ENCODE measurements at places on chromosomes 7 and 10.

GRCh38 chr10:33302208-33302829, 32.1 kb downstream of the NRP1 start:
- DNase-seq = no peak

DNA sequence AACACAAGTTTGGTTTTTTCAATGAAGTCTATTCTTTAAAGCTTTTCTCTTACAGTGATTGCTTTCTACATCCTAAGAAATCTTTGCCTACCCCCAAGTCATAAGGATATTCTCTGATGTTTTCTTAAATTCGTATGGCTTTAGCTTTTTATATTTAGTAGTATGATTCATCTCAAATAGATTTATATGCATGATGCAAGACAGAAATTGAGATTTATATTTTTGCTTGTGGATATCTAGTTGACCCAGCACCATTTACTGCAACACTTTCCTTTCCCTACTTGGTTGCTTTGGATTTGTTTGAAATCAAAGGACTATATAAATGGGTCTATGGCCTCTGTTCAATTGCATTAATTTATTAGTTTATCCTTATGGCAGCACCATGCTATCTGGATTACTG, 113.9 kb downstream of the ZNF438 start:
- no peak for DNase-seq

GRCh38 chr7:46515844-46516590, 594.9 kb upstream of the IGFBP3 start:
- no peak for DNase-seq

DNA sequence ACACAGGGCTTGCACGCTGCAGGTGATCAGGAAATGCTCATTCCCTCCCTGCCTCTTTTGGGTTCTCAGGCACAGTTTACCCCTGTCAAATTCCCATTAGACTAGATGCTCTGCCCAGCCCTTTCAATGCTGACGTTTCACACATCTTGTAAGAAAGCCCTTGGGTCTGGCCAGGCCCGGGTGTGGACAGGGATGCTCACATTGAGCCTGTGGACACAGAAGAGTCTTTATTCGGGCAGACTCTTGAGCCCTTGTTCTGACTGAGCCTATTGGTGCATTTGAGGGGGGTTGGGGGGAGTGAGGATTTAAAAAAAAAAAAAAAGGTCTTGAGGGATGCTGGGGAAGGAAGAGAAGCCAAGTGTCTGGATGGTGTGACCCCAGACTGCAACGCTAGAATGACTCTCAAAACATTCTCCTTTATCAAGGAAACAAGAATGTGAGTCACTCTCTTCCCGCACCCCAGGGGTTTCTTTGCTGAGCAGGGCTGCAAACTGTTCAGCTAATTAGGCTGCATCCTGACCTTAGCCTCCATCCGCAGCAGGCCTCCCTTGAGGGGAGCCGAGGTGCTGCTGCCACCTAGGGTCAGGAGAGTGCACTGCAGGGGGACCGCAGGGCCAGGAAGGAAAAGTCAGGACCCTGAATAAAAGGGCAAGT, 53.6 kb upstream of the TMEM72 start:
- DNase-seq = peak; percentile 89

GRCh38 chr7:139767561-139767982, 10.2 kb downstream of the HIPK2 start:
- no peak for DNase-seq

DNA sequence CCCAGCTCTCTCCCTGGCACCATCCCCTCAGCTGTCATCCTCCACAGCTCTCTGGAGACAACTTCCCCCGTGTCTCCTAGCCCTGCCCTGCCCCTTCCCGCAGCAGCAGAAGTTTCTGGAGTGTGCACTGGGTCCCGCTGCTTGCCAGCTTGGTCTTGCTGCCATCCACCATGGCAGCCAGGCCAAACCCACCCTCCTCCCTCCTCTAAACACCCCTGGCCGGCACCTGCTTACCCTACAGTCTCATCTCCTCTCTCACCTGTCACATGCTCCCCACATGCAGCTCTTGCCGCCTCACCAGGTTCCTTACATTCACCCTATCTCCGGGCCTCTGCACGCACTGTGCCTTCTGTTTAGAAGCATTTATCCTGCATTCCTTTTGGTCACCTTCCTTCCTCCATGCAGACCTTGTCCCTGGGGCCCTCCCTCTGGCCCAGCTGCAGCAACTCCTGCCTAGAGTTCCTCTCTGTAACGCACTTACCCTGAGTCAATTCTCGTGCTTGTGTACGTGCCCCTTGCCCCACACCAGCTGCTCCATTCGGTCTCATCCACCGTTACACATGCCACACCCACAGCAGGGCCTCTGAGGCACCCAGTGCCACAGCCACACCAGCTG, 93.9 kb upstream of the RET start:
- no peak for DNase-seq

- DNase-seq = no peak
Observed at GRCh38 chr7:5296611-5297226, 14.0 kb downstream of the SLC29A4 start.

- no peak for DNase-seq
Observed at GRCh38 chr7:137891016-137891655, 44.4 kb upstream of the DGKI start.

DNA sequence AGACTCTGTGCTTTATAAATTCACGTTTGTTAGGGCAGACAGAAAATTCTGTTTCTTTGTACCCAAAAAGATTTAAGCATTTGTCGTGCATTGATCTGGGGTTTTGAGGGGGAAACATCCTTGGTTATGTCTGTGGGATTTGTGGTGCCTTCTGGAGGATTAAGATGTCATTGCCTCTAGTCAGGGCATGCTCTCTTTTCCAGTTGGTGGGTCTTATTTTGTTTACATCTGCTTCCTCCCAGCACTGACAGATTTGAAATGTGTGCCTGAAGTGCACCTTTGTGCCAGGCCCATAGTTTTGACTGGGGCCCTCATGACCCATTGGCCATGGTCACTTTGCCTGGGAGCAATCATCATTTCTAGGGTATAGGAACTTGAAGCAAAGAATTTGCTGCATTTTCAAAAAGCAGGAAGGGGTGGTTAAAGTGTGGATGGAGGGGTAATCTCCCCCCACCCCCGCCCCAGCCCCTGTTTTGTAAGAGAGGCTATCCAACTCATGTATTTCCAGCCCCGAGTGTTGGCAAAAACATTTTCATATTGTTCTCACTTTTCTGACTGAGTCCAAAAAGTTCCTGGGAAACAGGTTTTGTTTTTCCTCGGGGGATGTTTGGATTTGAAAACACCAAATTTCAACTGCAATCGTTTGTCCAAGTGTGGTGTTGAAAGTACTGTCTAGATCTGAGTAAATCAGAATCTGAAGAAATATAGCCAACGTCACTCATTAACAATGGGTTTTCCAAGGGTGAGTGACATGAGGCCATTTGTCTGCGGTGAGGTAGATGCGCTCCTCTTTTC, 388.2 kb upstream of the GALNT17 start:
- no peak for DNase-seq

DNA sequence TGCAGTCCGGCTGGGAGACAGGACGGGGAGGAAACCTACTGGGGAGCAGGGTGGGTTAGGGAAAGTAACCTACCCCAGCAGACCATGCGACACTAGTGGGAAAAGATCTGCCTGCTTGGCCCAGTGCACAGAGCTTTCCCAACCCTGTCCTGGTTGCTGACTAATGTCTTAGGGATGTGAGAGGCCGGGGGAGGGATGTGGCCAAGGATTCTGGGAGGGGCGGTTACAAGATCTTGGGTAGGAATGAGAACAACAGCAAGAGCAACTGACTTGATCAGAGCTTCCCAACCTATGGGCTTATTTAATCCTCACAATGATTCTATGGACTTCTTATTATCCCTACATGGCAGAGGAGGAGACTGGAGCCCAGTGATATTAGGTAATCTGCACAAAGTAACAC, 24.0 kb upstream of the EIF5AL1 start:
- no peak for DNase-seq

DNA sequence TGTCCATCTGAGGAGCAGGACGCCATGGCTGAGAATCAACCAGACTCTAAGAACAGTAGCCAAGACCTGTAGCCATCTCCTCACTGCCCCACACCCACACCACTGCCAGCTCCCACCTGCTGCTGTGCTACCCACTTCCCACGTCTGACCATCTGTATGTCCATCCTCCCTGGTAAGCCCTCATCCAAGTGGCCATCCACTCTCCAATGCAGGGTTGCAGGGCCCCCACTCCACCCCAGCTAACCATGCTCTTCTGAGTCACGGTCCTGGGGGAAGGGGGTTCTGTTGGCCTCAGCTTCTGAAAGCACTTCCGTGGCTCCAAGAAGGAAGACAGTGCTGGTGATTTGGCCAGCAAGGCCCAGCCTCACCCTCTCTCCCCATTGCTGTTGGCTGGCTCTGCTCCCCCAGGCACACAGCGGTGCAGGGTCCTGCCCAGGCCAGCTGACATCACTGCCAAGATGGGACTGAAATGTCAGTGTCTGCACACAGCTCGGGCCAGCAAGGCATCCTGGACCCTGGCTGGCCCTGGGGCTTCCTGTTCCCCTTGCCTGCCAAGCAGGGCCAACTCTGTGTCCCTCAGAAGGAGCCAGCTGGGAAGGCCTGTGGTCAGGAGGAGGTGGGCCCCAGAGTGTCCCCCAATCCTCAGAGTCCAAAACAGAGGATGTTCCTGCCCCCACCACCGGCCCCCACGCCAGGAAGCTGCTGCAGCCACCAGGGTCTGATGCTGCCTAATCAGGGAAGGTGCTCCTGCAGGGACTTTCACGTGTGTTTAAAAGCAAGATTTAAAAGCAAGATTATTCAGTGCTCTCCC, 17.5 kb downstream of the RASGEF1A start:
- DNase-seq = no peak

GRCh38 chr7:114886241-114886640, 35.7 kb upstream of the MDFIC start:
- no peak for DNase-seq

- DNase-seq = no peak
Observed at GRCh38 chr10:113626809-113627355, 37.0 kb downstream of the NRAP start.

GRCh38 chr10:22649390-22649841, 65.0 kb downstream of the PIP4K2A start:
- DNase-seq = no peak

DNA sequence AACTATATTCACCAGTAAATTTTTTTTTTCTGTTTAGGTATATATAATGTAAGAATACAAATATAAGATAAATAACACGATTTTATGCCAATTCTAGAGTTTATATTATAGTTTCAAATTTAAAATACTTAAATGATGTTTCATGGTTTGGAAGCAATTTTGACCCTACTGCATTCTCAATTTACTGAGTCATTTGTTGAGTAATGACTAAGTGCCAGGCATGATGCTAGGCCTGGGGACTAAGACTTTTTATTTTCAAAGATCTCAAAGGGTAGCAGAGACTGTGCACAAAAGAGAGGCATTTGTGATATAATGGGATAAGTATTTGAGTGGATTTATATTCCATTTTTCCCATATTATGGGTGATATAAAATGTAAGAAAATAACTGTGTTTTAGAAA, 78.9 kb upstream of the SMIM30 start:
- no peak for DNase-seq

DNA sequence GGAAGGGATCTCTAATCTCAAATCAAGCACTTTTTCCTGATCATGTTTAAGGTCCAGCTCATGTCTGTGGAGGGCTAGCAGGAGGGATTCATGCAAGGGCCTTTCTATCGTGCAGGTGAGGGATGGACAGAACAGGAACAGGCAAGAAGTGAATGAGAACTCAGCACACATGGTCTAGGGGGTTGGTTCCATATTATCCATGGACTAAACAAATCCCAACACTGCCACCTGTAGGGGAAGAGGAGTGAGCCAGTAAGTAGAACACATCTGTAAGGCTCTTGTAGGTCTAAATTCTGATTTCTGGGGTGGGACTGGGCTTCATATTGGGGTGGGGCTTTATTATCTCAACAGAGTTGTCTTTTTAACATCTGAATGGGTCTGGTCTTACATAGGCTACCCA, 138.0 kb upstream of the TARP start:
- DNase-seq = no peak

DNA sequence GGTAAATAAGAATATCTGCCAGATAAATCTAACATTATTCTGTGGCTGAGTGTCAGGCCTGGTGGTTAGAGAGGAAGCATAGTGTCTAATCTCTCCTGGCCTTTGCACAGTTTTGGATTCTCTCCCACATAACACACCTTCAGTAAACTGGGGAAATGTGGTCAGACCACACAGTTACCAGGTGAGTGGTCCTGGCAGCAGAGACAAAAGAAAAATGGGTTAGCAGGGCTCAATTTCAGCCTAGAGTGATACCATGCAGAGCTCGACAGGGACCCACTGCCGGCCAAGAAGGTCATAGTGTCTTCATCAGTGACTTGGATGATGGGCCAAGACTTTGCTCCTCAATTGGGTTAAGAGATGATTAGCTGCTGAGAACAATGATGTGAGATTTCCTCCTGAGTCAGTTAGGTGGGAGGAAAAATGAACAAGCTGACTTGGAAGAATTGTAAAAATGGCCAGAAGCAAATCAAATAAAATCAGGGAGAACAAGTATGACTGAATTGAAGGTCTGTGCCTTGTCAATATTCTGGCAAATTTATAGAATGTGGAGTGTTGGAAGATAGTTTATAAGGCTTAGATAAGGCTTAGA, 69.2 kb upstream of the EFCAB10 start:
- DNase-seq = no peak

DNA sequence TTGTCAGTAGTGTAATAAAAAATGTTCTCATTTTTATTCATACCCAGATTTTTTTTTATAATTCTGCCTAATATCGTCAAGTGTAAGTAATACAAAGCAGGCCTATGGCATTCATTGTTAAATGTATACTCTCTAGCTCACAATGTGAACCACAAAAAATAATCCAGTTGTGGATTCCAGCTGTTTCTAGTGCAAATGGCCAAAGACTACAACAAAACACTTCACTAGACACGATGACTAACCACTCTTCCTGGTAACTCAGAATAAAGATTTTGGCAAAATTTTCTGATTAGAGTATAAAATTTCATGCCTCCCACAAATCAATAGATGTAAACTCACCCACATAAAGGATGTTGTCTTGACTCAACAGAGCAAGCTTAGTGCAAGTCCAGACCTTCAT, 396.6 kb downstream of the DGKB start:
- DNase-seq = no peak
